ENCODE measurements at places on chromosomes 11 and 22.

- DNase-seq, result no peak
Observed at GRCh38 chr22:27409299-27409698, 392.3 kb downstream of the MN1 start.

DNA sequence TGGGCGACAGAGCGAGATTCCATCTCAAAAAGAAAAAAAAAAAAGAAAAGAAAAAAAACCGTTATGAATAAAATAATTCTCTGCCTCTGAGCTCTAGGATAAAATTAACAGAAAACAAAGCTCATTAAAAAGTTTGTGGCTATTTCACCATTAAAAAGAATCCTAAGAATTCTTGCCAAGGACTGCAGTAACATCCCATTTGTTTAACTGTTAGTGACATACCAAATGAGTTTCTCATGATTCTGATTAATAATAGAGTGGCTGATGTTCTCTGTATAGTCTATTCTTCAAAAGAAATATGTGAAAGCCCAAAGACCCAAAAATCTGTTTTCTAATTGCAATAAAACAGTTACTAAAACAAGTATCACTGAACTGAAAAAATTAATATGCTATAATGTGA, 19.7 kb downstream of the CLNS1A start:
- DNase-seq, result no peak

DNA sequence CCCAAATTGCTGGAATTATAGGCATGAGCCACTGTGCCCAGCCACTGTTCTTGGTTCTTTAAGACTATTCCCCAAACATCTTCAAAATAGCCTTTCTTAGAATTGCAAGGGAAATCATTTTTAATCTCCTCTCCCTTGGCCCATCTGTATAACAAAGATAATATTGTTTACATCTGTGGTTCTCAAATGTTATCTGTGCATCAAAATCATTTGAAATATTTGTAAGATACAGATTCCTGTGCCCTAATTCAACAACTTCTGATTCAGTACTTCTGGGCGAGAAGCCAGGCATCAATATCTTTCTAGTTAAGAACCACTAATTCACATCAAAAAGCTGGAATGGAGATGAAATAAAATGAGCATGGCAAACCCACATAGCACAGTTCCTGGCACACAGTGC, 83.0 kb downstream of the TMPRSS5 start:
- DNase-seq, result no peak

DNA sequence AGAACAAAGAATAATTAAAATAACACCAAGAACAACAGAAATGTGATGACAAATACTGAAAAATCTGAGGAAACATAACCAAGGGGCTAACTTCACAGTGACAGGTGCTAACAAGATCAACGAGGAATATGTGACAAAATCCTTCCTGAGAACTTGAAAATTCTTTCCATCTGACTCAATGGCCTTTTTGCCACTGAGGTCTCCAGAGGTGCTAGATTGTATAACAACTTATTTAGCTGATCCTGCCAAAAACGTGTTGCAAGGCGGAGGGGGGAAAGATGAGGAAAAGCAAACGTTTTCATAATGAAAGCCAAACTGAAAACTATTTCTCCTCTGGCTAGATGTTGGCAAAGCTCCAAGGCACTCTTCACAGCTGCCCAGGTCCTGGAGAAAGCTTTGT, 364.5 kb downstream of the NTM start:
- DNase-seq, result no peak

DNA sequence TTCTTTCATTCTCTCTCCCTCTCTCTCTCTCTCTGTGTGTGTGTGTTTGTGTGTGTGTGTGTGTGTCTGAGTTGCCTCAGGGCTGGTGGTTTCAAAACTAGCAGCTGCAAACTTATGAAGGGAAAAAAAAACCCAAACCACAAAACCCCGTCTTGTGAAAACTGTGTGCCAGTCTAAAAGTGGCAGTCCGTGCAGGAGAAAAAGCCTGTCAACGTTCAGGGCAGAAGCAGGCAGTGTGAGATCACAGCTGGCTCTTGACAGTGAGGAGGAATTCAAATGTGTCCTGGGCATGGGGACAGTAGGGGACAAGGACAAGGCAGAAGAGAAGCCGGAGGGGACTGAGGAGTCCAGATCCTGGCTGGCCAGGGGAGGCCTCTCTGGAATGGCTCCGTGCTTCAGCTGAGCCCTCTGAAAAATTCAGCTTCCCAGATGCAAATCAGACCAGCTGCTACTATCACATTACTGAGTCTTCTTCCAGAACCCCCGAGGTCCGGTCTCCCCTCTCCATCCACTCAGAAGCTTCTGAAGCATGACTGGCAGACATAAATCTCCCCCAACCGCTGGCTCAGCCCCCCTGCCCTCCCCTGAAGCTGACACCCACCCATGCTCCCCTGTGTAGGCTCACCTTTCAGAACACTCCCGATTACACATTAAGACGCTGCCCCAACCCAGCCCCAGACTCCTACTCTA, 31.9 kb downstream of the FLI1 start:
- peak; percentile 32 for DNase-seq

- DNase-seq, result no peak
Observed at GRCh38 chr22:27617214-27617881, 184.2 kb downstream of the MN1 start.

DNA sequence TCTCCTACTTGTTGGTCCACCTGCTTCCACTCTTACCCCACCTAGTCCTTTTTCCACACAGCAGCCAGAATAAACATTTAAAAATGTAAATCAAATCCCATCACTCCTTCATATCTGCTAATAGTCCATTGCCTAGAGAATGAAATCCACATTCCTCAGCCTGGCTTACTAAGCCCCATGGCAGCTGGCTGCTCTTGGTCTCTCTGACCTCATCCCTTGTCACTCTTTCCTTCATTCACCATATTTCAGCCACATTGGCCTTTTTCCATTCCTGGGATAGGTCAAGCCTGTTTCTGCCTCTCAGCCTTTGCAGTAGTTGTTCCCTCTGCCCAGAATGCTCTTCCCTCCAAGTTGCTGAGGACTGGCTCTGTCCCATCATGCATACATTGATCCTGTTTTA, 512.8 kb downstream of the INSC start:
- no peak for DNase-seq

GRCh38 chr22:33232071-33232470, 173.9 kb upstream of the SYN3 start:
- DNase-seq, result no peak

GRCh38 chr11:114472661-114473060, 33.4 kb downstream of the REXO2 start:
- no peak for DNase-seq

DNA sequence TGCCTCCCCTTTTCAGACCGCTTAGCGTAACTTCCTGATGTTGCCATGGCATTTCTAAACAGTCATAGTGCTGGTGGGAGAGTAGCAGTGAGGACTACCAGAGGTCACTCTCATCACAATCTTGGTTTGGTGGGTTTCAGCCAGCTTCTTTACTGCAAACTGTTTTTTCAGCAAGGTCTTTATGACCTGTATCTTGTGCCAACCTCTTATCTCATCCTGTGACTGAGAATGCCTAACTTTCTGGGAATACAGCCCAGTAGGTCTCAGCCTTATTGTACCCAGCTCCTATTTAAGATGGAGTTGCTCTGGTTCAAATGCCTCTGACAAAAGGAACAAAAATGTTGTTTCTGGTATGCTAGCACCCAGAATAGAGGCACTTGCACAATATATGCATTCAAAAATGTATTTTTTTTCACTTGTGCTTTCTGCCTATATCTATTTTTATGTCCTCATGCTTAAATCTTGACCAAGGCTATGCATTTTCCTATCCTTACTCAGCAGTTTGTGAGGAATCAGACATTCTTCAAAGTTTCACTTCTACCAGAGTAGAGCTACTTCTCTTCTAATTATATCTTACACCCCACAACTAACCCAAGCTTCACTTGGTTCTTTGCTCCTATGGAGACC, 16.1 kb upstream of the OR51M1 start:
- DNase-seq, result no peak

- no peak for DNase-seq
Observed at GRCh38 chr22:19604711-19605268, 80.6 kb upstream of the CLDN5 start.

- no peak for DNase-seq
Observed at GRCh38 chr11:29527391-29527936, 489.4 kb downstream of the KCNA4 start.

DNA sequence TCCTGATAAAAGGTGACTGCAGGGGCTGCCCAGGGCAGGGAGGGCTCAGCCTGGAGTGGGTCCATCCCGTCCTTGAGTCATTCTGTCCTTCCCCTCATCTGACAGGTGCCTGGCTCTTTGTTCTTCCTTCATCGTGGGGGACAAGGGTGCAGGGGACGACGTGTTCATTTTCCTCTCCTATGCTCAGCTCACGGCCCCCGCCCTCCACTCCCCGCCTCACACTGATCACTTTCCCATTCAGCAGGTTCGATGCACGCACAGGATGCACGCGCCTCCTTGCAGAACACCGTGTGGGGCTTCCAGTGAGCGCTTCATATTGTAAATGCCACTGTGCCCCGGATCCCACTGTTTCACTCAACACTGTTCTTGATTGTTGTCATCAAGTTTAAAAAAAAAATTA, 32.7 kb upstream of the SHANK2 start:
- DNase-seq, result no peak

GRCh38 chr22:49739138-49739537, 88.5 kb downstream of the BRD1 start:
- DNase-seq, result no peak

GRCh38 chr11:25612806-25613205, 719.1 kb upstream of the ANO3 start:
- DNase-seq, result no peak

GRCh38 chr11:111414267-111414931, 35.3 kb upstream of the POU2AF1 start:
- no peak for DNase-seq

DNA sequence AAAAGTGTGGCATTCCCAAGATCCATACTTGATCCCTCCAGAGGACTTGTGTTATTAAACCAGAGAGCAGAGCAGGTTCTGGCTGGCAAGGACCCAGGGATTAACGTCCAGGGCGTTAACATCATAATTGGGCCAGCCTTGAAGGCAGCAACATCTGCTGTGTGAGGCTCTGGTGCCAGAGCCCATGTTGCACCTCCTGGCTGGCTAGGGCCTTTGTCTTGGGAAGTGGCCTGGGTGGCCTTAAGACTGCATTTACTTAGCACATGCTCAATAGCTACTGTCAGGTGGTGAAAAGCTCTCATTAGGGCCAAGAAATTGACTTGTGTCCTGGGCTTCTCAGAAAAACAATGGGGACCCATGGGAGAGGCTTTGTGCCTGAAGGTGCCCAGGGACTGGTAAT, 66.6 kb downstream of the CACNG2 start:
- no peak for DNase-seq
